ENCODE measurements at places on chromosomes 2 and 18.

GRCh38 chr2:124664363-124664762 is 639.3 kb downstream of the CNTNAP5 start:
- DNase-seq = no peak

GRCh38 chr2:21131861-21132260 is 8.1 kb downstream of the TDRD15 start:
- no peak for DNase-seq

DNA sequence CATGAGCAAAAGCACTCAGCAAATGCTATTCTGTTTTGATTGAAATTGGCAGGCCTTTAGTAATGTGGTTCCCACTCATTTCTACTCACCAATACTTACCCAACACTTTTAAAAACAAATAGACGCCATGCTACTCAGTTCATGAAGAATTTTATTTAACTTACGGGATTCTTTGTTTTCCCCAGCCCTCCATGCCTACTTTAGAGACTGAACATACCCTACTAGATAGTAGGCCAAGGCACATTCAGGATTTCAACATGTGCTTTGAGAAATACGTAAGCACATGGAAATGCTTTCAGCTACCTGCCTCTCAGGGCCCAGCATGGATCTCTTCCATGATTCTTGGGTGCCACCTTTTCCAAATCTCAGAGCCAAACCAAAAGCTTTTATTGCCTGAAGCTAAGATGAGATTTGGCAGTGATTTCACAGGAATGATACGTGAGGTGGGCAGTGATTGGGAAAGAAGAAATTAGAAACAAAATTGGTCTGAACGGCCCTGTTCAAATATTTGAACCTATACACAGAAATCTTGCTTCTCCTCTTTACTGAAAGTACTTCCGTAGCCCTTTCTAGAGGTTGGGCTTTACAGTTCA is 31.4 kb downstream of the NAPG start:
- DNase-seq = no peak

- DNase-seq = no peak
Observed at GRCh38 chr2:207995887-207996286, 29.4 kb downstream of the PLEKHM3 start.

DNA sequence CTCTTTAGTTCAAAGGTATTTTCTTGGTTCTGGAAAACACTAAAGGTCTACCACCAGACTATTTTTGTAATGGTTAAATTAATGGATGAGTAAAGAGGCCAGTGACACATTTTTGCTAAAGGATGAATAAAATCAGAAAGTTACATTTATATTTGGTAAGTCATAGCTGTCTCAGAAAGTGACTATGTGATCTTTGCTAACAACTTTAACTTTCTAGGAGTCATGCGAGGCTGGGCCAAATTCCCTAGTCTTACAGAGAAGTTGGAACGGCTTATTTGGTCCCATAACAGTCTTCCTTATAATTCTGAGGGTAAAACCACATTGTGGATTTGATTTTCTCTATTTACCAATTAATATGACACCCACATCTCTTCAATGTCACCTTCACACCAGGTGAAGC is 198.1 kb downstream of the PDE1A start:
- DNase-seq = no peak

- DNase-seq = no peak
Observed at GRCh38 chr2:208015475-208015874, 9.9 kb downstream of the PLEKHM3 start.

- no peak for DNase-seq
Observed at GRCh38 chr2:116810071-116810470, 1004.4 kb upstream of the DDX18 start.

- peak; percentile 76 for DNase-seq
Observed at GRCh38 chr2:110211938-110212858, at the start of gene MTLN. Gene MTLN, minus strand, starts transcription at chr2:110212547. Its CDS starts 22 bp downstream, at chr2:110212525.

DNA sequence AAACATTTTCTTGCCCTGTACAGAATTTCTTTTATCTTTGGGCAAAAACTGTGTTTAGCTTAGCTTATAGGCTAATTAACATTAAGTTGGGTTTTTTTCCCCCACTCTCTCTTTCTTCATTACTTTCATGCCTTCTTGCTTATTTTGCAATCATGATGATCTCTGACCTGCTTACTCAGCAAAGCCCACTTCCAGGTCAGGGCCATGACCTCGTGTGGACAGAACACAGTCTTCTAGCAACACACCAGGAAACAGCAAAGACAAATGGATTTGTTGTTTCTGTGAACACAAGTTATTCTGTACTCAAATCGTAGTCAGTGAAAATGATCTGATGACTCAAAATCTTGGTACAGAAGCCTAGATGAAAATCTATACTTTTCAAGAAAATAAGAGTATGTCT is 60.7 kb downstream of the SPATS2L start:
- no peak for DNase-seq

DNA sequence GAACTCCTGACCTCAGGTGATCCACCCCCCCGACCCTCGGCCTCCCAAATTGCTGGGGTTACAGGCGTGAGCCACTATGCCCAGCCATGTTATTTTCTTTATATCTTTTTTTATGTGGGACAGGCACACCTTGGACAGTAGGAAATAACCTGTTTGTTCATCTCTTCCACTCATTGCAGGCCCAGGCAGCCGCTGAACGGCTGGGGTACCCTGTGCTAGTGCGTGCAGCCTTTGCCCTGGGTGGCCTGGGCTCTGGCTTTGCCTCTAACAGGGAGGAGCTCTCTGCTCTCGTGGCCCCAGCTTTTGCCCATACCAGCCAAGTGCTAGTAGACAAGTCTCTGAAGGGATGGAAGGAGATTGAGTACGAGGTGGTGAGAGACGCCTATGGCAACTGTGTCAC is 8.4 kb downstream of the CAD start:
- DNase-seq = no peak

DNA sequence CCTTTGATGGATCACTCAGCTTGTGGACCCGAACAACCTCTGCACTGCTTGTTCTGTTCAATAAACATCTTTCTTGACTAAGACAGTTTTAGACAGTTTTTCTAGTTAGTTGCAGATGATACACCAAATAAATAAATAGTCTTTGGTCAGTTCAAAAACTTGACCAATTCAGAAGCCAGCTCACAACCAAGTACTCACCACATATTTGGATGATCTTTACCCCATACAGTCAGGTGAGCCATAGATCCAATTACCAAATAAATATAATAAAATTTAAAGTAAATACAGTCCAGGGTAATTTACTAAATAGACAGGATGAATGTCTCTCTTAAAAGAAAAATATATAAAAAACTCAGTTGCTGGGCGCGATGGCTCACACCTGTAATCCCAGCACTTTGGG is 18.2 kb downstream of the SCN3A start:
- no peak for DNase-seq

DNA sequence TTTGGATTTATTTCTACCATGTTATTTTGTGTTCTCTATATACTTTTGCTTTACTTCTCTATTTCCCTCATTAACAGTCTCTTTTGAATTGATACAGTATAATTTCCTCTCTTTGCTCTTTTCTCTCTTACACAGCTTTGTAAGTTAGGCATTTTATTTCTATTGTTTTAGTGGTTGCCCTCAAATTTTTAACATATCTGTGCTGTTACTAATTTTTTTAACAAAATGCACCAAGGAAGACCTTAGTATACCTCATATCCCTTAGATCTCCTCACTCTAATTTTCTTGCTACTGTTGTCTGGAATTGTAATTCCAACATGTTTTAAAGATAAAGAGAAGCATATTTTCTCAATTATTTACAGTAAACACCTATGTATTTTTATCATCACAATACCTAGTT is 416.8 kb upstream of the SLC14A2 start:
- DNase-seq = no peak

DNA sequence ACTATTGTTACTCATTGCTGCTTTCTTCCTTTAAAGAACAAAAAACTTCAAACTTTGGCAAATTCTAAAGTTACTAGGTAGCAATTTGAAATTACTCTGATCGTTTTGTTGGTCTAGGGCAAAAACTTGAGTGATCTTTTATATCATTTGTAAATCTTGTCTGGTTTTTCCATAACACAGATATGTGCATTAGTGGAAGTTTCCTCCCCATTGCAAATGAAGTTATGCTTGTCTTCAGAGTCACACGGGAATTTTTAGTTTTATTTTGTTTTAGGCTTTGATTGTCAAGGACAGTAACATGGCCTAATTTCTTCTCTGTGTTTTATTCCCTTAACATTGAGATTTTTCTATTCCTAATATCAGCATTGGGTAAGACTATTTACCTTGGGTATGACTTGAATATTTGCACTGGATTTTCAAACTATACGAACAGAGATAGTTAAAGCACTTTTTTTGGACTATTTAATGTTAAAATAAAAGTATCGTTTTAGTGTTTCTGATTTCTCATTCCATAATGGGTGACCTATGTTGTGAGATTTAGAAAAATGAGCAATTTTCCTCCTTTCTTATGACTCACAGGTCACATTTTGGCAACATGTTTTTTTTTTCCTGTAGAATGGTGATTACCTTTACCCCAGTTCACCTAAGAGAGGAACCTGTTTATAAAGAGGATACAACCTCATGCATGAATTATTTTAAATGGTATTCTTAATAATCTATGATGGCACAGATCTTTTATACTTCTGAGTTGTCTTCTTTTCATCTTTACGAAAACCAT is 65.0 kb downstream of the BABAM2 start:
- DNase-seq = no peak

DNA sequence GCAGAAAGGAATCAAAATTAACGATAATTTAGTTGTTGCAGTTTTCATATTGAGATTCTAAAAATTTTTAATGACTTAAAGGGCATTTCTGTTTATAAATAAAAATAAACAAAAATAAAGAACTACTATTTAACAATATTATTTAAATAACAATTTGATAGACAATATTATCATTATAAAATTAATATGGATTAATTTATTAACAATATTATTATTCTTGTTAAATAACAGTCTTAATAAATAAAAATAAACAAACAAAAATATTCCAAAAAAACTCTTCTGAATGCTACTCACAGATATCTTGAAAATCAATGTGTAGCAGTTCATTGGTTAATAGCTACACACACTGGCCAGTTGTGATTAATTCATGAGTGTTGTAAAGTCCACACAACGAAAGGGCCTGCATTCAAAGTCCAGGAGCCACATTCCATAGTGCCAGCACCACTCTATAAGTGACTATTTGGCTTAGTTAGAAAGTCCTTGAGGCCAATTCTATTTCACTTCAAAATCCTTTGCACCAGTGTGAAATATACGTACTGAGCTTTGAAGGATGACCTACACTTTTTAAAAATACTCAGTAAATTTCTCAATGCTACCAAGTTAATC is 117.1 kb downstream of the ZNF521 start:
- no peak for DNase-seq

GRCh38 chr2:24723191-24723590 is 70.0 kb downstream of the PTRHD1 start:
- DNase-seq = no peak

DNA sequence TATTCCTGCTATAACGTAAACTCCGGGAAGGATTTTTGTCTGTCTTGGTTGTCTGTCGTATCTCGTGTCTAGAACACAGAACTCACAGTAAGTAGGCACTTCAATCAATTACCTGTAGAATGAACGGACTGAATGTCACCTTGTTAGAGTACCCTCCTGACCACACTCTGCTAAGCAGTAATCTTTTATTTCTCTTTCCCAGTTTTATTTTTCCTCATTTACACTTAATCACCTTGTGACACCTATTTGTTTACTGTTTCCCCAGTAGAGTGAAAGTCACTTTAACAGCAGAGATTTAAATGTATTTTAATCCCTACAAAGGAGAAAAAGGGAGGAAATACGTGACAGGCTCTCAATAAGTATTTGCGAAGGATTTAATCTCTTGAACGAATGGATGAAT is 514 bp upstream of the EPB41L5 start:
- no peak for DNase-seq

- peak; percentile 47 for DNase-seq
Observed at GRCh38 chr2:189580241-189580651, 340 bp downstream of the SLC40A1 start.

- no peak for DNase-seq
Observed at GRCh38 chr2:208099682-208100470, 24.4 kb downstream of the CRYGD start.

DNA sequence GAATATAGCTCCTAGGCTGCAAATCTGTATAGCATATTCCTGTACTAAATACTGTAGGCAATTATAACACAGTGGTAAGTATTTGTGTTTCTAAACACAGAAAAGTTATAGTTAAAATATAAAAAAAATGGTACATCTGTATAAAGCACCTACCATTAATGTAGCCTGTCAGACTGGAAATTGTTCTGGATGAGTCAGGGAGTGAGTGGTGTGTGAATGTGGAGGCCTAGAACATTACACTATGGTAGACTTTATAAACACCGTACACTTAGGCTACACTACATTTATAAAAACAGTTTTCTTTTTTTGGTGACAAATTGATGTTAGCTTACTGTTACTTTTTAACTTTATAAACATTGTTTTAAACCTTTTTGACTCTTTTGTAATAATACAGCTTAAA is 226.3 kb downstream of the CCDC85A start:
- DNase-seq = no peak

- DNase-seq = no peak
Observed at GRCh38 chr2:193371200-193371599, 1176.5 kb upstream of the TMEFF2 start.

DNA sequence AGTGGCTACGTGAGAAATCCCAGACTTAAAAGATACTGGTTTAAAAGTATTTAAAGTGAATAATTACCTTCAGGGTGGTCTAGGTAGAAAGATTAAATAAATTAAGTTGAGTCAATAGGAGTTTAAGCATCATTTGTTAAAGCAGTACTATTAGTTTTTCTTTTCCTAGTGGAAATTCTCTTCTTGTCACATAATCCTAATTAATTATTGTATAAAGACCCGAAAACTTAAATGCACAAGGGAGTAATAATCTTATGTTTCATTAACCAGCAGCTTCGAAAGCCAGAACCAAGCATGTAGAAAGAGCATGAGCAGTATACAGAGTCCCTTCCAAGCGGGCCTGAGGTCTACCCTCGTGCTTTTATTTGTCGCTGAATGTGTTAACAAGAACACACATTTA is 90.2 kb upstream of the SKOR2 start:
- no peak for DNase-seq

GRCh38 chr2:45438872-45439665 is 172.0 kb downstream of the SRBD1 start:
- DNase-seq = no peak

DNA sequence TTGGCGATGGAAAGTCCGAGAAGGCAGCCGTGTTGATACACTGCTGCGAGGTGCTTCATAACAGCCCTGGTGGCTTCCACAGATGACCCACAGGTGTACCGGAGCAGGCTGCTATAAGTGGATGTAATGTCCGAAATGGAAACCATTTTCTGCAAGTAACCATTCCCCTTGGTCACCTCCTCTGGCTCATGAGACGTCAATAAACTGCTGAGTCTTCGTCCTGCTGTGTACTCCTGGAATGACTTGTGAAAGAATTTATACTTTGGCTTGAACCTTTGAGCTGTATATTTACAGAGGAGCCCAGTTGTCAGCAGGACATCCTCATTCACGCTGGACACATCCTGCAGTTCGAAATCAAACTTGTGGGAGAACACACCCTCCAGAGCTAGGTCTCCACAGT is 14.4 kb downstream of the NLRC4 start:
- DNase-seq = no peak

Data from MM.1S (cell line).